ENCODE measurements at places on chromosomes 1 and 21.

GRCh38 chr1:44243782-44244495 lies 30.7 kb downstream of the DMAP1 start:
- no peak for DNase-seq

DNA sequence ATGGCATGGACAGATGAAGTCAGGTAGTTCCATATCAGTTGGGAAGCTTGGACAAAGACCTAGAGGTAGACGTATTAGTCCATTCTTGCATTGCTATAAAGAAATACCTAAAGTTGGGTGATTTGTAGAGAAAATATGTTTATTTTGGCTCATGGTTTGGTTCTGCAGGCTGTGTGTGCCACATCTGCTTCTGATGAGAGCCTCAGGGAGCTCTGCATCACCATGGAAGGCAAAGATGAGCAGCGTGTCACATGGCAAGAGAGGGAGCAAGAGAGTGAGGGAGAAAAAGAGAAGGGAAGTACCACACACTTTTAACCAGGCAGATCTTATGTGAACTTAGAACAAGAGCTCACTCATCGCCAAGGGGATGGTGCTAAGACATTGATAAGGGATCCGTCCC lies 9.0 kb downstream of the TSACC start:
- DNase-seq = no peak

DNA sequence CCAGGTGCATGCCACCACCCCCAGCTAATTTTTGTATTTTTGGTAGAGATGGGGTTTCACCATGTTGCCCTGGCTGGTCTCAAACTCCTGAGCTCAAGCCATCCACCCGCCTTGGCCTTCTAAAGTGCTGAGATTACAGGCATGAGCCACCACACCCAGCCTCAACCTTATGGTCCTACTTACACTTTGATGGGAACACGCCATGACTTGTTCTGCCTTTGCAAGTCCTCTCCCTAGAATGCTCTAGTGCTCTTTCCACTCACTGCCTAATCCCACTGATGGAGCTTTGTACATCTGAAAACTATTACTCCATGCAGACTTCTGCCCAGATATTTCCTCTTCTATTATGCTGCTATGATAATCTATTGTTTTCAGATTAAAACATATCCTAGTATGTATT lies 174.3 kb downstream of the DAB1 start:
- no peak for DNase-seq

GRCh38 chr1:117696561-117696960 lies 90.7 kb downstream of the TENT5C start:
- no peak for DNase-seq

- DNase-seq = no peak
Measured at GRCh38 chr1:99820546-99820945, 29.6 kb upstream of the AGL start.

DNA sequence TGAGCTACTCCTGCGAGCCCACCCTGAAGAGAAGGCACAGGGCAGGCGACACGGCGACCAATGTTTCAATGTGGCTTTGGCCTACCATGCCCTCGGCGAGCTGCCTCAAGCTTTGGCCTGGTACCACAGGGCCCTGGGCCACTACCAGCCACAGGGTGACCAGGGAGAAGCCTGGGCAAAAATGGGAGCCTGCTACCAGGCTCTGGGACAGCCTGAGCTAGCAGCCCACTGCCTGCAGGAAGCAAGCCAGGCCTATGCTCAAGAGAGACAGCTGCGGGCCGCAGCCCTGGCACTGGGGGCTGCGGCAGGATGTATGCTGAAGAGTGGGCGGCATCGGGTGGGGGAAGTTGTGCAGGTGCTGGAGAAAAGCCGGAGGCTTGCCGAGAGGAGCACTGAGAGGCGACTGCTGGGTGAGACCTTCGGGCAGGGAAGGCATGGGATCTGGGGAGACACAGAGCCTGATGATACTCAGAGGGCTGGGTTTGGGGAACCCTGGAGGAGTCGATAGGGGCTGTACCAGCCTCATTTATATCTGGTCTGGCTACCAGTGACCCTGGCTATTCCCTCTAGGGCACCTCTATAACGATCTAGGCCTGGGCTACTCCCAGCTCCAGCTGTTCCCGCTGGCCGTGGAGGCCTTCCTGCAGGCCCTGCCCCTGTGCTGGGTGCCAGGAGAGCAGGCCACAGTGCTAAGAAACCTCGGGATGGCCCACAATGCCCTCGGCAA lies 2.3 kb downstream of the TTC24 start:
- no peak for DNase-seq

GRCh38 chr1:36148821-36149236 lies 457 bp downstream of the TRAPPC3 start:
- DNase-seq = no peak

DNA sequence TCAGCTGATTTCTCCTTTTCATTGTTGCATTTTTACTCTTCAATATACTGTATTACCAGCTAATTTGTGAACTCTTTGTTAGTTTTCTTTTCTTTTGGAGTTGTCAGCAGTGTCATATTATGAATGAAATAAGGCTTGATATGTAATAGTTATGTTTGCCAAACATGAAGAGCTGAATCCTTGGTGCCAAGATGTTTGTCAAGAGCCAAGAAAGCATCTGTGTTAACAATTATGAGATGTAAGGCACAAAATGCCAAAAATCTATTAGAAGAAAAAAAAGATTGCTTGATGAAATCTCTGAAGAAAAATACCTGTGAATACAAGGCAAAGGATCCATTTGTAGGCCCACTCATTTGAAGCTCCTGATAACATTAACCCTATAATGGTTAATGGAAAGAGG lies 48.4 kb upstream of the RNPC3 start:
- DNase-seq = no peak

GRCh38 chr1:162003061-162003829 lies 20.4 kb downstream of the OLFML2B start:
- no peak for DNase-seq

DNA sequence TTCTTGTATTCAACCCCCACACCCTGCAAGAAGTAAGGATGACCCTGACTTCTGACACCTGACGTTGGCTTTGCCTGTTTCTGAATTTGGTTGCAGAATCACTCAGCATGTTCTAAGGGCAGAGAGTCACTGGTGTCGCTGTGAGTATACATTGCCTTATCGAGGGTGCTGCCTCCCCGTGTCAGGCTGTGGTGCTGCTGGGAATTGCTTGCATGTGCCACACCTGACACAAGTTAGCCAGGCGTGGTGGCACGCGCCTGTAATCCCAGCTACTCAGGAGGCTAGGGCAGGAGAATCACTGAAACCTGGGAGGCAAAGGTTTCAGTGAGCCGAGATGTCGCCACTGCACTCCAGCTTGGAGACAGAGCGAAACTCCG lies 45.9 kb downstream of the WDR4 start:
- peak; percentile 55 for DNase-seq

DNA sequence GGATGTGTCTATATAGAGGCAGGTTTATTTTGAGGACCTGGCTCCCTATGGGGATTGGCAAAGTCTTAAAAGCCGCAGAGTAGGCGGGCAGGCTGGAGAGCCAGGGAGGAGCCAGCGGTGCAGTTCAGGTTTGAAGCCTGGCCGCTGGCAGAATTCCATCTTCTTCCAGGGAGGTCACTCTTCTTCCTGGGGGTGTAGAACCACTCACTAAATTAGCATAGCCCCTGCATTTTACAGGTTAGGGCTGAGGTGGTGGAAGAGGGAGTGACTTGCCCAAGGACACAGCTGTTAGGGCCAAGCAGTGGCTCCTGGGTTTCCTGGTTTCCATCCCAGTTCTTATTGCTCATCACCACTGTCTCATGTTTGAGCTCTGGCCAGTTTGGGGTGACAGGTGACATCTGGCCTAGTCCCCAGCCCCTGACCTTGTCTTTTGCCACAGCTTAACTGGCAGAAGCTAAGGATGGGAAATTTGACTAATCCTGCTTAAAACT lies 1.4 kb downstream of the PINK1 start:
- no peak for DNase-seq

DNA sequence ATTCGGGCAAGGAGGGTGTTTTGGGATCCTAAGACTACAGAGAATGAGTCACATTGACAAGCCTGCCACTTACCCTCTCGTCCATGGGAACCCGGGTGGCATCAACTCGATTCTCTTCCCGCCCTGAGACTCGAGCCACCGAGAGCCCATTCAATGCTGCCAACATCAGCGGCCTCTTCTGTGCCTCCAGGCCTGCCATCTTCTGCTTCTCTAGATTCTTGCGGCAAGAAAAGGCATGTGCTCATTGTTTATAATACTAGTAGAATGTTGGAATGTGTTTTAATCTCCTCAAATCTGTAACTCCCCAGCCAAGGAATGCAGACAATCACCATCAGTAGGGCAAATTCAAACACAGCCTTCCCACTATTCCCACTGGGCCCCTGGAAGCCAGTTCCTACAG lies 96.9 kb downstream of the SMYD2 start:
- no peak for DNase-seq

- no peak for DNase-seq
Measured at GRCh38 chr1:10529765-10530164, 55.0 kb downstream of the PEX14 start.

GRCh38 chr1:238143038-238143437 lies 252.3 kb upstream of the ZP4 start:
- DNase-seq = no peak

GRCh38 chr1:228935855-228936727 lies 200.8 kb downstream of the RHOU start:
- no peak for DNase-seq

DNA sequence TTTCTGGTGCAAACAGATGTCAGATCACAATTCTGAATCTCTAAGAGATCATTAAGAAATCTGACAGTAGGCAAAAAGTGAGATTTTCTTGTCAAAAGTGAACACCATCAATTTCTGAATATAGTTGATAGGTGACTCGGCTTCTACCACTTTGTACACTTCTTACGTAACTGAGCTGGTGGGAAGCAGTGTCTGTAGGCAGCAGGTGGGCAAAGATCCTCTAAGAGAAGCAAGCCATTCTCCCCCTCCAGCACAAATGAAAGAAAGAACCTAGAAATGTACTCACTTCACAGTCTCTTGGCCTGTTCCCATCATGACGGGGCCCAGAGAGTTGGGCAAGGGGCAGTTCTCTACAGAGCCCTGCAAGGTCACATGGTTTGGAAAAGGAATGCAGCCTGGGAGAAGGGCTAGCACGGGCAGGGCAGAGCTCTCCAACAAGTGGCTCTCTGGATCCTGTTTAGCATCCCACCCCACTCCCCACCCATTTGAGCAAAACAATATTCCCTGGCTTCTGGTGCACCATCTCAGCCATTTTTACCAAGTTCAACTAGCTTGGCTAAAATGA lies 412.6 kb downstream of the LTN1 start:
- no peak for DNase-seq

- no peak for DNase-seq
Measured at GRCh38 chr1:174748586-174748985, 251.2 kb upstream of the CACYBP start.

DNA sequence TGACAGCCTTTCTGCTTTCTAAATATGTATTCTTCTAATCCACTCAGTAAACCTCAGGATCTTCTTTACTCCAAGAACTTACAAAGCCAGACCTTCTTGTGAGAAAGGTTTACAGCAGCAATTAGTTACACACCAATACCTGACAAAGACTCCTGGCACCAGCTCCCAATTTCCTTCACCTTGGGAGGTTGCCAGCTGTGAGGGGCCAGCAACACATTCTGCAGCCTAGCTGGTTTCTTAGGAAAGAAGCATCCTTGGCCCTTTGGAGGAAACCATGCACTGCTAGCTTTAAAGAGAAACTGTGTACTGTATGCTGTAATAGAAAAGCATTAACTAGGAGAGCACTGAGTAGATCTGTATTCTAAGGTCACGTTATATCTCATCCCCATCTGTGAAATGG lies 10.8 kb downstream of the FYB2 start:
- DNase-seq = no peak

DNA sequence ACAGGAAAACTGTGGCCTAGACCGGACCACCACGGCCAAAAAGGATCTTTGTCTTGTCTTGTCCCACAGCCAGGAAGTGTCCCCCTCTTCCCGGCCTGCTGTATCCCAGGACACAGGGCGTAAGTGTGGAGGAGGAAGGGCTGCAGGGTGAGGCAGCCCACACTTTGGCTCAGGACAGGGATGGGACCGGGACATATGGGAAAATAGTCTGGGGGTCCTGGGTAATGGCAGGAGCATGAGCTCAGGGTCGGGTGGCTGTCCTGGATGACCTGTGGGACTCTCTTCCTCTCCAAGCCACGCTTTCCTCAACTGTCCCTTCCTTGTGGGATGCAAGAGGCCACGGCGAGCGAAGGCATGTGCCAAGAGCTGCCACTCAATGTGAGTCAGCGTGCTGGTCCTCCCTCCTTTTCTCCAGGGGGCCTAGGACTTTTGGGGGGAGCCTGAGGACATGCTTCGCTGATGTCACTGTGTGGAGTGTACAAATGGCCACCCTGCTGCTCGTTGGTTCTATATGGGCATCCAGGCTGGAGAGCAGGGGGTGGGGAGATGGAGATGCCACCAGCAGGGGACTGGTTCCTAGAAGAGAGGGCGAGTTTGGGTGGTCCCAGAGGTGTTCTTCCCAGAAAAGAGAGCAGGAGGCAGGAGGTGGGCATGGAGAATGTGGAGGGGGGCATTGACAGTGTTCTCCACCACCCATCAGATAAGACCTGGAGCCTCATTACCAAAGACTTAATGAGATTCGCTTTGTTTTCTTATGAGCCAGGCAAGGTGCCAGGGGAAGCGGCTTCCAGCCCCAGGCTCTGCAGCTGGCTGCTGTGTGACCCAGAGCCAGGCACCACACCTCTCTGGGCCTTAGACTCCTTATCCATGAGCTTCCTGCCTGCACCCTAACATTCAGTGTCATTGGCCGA lies 11.5 kb upstream of the PADI1 start:
- no peak for DNase-seq

DNA sequence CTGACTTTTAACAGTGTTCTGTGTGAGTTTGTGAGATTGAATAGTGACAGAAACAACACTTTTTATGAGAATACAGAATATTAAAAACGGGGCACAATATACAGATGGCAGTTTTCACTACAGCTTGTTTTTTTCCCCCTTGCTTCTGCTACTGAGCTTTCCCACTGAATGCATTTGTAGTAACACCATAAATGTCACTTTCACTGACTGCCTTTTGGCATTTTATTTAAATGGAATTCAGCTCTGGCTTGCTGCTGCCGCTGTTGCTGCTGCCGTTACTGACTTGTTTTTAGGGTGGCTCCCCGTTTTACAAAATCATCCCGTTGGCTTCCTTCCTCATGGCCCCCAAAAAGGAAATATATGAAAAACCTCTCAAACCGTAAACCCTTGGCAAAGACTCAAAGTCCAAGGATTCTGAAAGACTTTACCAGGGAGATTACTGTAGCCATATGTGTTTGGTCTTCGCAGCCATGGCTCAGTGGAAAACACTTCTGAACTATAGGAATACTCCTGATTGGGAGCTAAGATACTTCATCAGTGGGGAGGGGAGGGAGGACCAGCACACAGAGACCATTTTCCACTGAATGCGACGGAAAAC lies 151.0 kb downstream of the NUF2 start:
- DNase-seq = no peak

GRCh38 chr1:31814631-31815306 lies 1.1 kb downstream of the SPOCD1 start:
- no peak for DNase-seq

GRCh38 chr21:42559326-42559725 lies 45.7 kb downstream of the SLC37A1 start:
- DNase-seq = no peak

DNA sequence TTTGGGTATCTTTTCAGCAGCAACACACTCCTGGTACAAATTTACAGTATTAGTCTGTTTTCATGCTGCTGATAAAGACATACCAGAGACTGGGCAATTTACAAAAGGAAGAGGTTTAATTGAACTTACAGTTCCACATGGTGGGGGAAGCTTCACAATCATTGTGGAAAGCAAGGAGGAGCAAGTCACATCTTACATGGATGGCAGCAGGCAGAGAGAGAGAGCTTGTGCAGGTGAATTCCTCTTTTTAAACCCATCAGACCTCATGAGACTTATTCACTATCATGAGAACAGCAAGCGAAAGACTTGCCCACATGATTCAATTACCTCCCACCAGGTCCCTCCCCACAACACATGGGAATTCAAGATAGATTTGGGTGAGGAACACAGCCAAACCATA lies 124.5 kb downstream of the TPR start:
- DNase-seq = no peak

Data from stimulated activated CD4-positive, alpha-beta T cell treated with anti-CD3 and anti-CD28 coated beads, Interleukin-12 subunit alpha, Interleukin-12 subunit beta, amount 100 ng/mL, for 48 hours (primary cell).